ENCODE measurements at places on chromosomes 13 and 19.

GRCh38 chr19:33557196-33557595 is 35.6 kb upstream of the PEPD start:
- peaks cover 8% of the 10 kb centered on the region for H3K27me3 ChIP-seq
- H3K36me3 ChIP-seq = no peaks in the 10 kb centered on the region
- DNase-seq = no peak
- no peak overlapping the region for H3K4me3 ChIP-seq

- H3K36me3 ChIP-seq = no peaks in the 10 kb centered on the region
- DNase-seq = no peak
- no peaks in the 10 kb centered on the region for H3K27me3 ChIP-seq
- H3K4me3 ChIP-seq = no peak overlapping the region
Observed at GRCh38 chr19:6475321-6476108, 6.1 kb downstream of the DENND1C start.

DNA sequence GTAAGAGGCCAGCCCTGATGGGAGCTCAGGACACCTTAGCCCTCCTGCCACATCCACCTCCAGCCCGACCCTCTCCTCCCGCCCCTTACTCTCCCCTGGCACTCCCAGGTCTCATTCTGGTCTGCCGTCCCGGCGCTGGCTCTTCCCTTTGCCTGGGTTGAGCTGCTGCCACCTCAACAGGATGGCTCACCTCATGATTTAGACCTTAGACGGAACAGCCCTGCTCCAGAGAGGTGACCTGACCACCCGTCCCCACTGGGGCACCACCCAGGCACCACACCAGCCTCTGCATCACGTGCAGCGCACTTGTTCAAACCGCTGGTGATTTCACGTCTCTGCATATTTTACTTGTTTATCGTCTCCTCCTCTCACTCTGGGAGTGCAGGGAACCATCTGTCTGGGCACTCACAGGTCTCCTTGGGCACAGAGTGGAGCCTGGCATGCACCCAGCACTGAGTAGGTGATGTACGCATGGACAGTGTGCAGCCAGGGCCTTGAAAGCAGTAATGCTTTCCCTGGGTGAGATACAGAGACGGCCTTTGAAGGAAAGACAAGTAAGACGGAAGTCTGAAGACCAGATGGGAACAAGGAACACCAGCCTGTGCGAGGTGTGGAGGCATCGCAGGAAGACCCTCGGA is 183.1 kb downstream of the KATNAL1 start:
- H3K4me3 ChIP-seq = no peak overlapping the region
- DNase-seq = no peak
- H3K27ac ChIP-seq = no peak overlapping the region
- H3K36me3 ChIP-seq = no peaks in the 10 kb centered on the region
- peaks cover 8% of the 10 kb centered on the region for H3K4me1 ChIP-seq

GRCh38 chr19:6047741-6048251 is 62.5 kb downstream of the RFX2 start:
- no peak overlapping the region for H3K27ac ChIP-seq
- no peaks in the 10 kb centered on the region for H3K27me3 ChIP-seq
- no peak overlapping the region for H3K4me3 ChIP-seq

DNA sequence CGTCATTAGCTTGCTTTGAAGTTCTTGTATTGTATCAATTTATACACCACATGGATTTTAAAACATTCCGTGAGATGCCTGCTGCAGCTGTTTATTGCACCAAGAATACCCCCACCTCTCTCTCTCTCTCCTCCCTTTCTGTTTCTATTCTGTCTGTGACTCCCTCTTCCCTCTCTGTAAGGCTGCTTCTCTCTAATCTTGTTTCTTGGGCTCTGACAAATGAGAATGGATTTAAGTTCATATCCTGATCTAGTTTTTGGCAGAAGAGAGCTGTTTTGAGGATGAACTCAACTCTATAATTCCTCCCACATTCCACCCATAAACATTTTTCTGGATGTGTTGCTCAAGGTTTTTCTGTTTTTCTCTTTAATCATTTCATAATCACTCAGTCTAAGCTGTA is 144.3 kb upstream of the FRY start:
- no peak overlapping the region for H3K4me3 ChIP-seq
- no peak for DNase-seq
- H3K4me1 ChIP-seq = peaks cover 13% of the 10 kb centered on the region
- no peaks in the 10 kb centered on the region for H3K27me3 ChIP-seq
- H3K36me3 ChIP-seq = no peaks in the 10 kb centered on the region

DNA sequence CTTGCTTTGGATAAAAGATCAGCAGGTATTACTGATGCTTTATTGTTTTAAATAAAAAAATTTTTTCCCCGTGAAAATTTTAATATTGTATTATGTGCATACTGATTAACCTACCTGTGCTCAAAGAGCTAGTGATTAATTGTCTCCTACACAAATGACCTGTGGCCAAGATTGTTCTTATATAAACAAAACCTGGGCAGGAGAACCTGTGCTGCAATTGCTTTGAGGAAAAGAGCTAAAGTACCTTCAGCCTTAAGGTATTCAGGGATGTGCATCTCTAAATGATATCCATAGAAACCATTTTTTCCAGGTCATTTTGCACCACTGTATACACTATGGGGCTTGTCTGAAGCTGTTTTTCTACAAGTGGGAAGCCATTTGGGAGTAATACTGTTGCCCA is 1.2 kb downstream of the FRY start:
- no peaks in the 10 kb centered on the region for H3K36me3 ChIP-seq
- DNase-seq = no peak
- H3K27ac ChIP-seq = no peak overlapping the region

DNA sequence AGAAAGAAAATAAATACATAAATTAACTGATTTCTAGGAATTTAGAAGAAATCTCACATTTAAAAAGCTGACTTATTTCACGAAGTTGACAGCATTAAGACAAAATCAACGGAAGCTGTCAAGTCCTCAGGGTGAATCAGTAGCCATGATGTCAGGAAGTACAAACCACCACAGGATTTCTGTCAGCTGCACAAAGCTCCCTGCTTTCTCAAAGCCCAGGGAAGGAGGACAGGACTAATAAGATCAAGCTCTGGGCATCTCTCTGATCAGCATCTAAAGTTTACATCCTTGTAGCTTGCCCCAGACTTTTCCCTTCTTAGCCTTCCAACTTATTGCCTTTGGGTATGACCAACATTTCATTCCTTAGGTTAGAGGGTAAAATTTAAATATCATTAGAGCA is 9.4 kb downstream of the DCT start:
- no peak for DNase-seq
- no peaks in the 10 kb centered on the region for H3K27me3 ChIP-seq
- H3K27ac ChIP-seq = no peak overlapping the region
- H3K4me3 ChIP-seq = no peak overlapping the region

- no peaks in the 10 kb centered on the region for H3K4me1 ChIP-seq
- no peaks in the 10 kb centered on the region for H3K36me3 ChIP-seq
- H3K27ac ChIP-seq = no peak overlapping the region
Observed at GRCh38 chr13:100528820-100529219, 59.8 kb downstream of the GGACT start.

DNA sequence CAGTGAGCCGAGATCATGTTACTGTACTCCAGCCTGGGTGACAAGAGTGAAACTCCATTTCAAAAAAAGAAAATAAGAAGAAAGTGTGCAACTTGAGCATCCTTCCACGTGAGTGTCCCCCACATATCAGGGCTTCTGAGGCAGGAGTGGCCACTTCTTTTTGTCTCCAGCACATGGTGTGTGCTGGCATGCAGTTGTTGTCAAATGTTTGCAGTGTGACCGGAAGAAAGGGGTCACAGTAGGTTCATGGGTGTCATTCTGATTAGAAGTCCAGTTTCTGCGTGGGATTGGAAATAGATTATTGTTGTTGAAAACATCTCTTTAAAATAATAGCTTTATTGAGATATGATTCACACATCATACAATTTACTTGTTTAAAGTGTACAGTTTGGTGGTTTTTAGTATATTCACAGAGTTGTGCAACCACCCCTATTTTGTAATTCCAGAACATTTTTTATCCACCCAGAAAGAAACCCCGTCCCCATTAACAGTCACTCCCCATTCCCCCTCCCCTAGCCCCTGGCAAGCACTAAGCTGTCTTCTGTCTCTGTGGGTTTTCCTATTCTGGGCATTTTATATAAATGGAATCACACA is 2.2 kb downstream of the CRTC1 start:
- H3K4me1 ChIP-seq = no peaks in the 10 kb centered on the region
- H3K27ac ChIP-seq = no peak overlapping the region
- no peaks in the 10 kb centered on the region for H3K27me3 ChIP-seq
- no peaks in the 10 kb centered on the region for H3K36me3 ChIP-seq

- no peak overlapping the region for H3K4me3 ChIP-seq
- no peak overlapping the region for H3K27ac ChIP-seq
- DNase-seq = no peak
- peaks cover 30% of the 10 kb centered on the region for H3K4me1 ChIP-seq
- no peaks in the 10 kb centered on the region for H3K36me3 ChIP-seq
- H3K27me3 ChIP-seq = no peaks in the 10 kb centered on the region
Observed at GRCh38 chr13:59477011-59477410, 686.7 kb downstream of the DIAPH3 start.

GRCh38 chr13:99800011-99800410 is 171.6 kb downstream of the ZIC5 start:
- no peak overlapping the region for H3K27ac ChIP-seq
- no peak overlapping the region for H3K4me3 ChIP-seq
- no peak for DNase-seq
- no peaks in the 10 kb centered on the region for H3K27me3 ChIP-seq
- H3K4me1 ChIP-seq = no peaks in the 10 kb centered on the region

DNA sequence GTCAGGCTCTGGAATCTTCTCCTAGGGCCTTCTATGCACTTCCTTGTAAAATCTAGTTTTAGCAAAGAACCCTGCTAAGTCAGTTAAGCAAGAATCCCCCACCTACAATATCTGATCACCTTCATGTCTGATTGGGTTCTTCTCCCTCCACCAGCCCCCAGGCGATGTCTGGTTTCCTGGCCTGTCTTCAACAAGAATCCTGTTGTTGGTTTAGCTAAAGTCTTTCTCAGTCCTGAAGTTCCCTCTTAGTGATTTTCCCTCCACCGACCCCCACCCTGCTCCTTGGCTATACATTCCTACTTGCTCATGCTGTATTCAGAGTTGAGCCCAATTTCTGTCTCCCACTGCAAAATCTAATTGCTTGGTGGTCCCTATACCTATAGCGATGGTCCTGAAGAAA is 35.2 kb upstream of the SLC46A3 start:
- no peak for DNase-seq
- H3K4me3 ChIP-seq = no peak overlapping the region
- peak overlapping the region; percentile 59 for H3K27ac ChIP-seq

GRCh38 chr19:18765224-18765623 is 25.9 kb downstream of the COMP start:
- no peaks in the 10 kb centered on the region for H3K27me3 ChIP-seq
- H3K27ac ChIP-seq = no peak overlapping the region
- H3K36me3 ChIP-seq = no peaks in the 10 kb centered on the region
- H3K4me1 ChIP-seq = peaks cover 63% of the 10 kb centered on the region
- no peak overlapping the region for H3K4me3 ChIP-seq

- no peaks in the 10 kb centered on the region for H3K36me3 ChIP-seq
- no peak overlapping the region for H3K27ac ChIP-seq
- no peaks in the 10 kb centered on the region for H3K27me3 ChIP-seq
- no peaks in the 10 kb centered on the region for H3K4me1 ChIP-seq
- H3K4me3 ChIP-seq = no peak overlapping the region
- DNase-seq = no peak
Observed at GRCh38 chr13:109642358-109642757, 144.0 kb downstream of the IRS2 start.

DNA sequence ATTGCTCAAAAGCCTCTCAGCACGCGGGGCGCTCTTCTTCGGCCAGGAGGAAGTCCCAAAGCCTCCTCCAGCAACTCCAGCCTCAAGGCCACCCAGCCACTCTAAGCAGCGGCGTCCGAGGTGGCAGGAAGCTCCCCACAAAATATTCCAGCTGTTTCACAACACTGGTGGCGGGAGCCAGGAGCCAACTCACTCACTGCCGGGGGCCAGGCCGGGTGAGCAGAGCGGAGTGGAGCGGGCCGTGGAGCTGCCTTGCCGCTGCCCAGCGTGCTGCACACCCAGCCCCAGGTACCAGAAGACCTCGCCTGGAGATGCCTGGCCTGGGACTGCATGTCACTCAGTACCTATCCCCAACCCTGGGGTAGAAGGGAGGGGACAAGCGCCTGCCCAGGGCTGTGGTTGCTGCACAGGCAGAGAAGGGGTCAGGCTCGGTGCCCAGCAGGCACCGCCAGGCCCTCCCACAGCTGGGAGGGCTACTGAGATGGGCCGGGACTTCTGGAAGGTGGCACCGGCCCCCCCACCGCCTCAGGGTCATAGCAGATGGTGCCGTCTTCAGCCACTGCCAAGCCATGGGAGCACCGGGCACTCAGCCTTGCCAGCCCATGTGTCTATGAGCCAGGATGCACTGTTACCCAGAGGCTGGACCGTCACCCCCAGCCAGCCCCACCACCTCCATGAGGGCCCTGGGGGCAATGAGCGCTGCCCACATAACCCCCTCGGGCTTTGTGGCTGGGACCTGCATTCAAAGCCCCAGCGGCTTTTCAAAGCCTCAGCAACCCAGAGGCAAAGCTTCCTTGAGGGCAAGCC is 59.2 kb downstream of the MLLT1 start:
- no peak overlapping the region for H3K4me3 ChIP-seq
- DNase-seq = no peak
- no peak overlapping the region for H3K27ac ChIP-seq
- no peaks in the 10 kb centered on the region for H3K27me3 ChIP-seq
- H3K4me1 ChIP-seq = no peaks in the 10 kb centered on the region
- H3K36me3 ChIP-seq = peaks cover under 1% of the 10 kb centered on the region

GRCh38 chr19:12666265-12667048 is at the start of the genes MAN2B1 and WDR83:
MAN2B1 (minus strand) TSS chr19:12666742; CDS start chr19:12666701, 41 bp downstream.
WDR83 (plus strand) TSS chr19:12666807; CDS start chr19:12669791, 2,984 bp downstream.
- H3K27me3 ChIP-seq = no peaks in the 10 kb centered on the region
- H3K4me1 ChIP-seq = no peaks in the 10 kb centered on the region
- peak within 1 kb of the TSS; percentile 86 for H3K4me3 ChIP-seq

- H3K4me3 ChIP-seq = no peak overlapping the region
- H3K36me3 ChIP-seq = peaks cover 65% of the 10 kb centered on the region
- peak; percentile 49 for DNase-seq
Observed at GRCh38 chr19:39471756-39472536, 8.7 kb upstream of the TIMM50 start.

DNA sequence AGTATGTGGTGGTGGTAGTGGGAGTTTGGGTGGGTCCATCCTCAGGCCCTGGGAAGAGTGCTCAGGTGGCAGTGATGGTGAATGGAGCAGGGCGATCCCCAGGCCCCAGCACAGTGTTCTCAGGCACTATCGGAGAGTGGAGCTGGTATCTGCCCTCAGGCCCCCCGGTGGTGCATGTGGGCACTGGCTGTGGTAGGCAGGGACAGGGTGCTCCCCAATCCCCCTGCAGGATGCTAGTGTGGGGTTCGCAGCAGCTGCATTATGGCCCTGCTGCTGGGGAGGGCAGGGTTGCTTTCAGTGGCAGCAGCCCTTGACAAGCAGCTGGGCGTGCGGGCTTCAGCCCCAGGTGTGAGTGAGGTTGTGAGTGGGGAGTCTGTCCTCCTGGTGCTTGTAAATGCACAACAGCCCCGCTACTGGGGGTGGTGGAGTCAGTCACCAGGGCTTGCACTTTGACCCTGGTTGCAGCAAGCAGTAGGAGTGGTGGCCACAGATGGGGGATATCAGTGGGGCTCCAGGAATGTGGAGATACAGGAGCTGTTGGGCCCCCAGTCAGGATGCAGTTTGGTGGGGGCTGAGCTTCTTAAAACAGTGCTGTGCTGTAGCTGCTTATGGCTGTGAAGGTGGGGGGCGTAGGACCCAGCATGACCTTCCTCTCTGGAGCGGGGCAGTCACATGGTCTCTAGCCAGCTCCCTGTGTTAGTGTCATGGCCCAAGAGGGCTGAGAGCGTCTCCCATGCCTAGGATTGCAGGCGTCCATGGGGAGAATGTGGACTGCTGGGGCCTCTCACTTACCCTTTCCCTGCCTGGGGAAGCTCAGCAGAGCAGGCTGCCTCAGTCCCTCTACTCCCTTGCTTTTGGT is 38.7 kb upstream of the ARHGEF7 start:
- no peak overlapping the region for H3K27ac ChIP-seq
- DNase-seq = no peak
- H3K36me3 ChIP-seq = no peaks in the 10 kb centered on the region
- H3K4me1 ChIP-seq = no peaks in the 10 kb centered on the region
- no peak overlapping the region for H3K4me3 ChIP-seq
